HCT116 (cell line): ENCODE measurements at places on chromosomes 3 and 15.

DNA sequence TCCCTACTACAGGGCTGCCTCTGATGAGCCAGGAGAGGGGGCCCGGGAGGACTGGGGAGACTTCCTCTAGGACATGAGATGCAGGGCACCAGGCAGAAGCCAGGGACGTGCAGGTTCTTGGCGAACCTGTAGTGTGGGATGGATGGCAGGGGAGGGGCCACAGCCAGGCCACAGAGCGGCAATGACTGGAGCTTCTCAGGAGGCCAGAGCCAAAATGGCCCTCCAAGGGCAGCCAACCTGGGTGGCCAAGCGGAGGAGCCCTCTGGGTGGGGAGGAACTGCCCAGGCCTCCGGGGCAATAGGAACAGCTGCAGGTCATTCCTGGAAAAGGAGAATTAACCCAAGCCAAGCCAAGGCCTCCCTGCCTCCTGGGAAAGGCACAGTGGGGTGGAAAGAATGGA lies 224.5 kb downstream of the XXYLT1 start:
- DNase-seq: no peak

DNA sequence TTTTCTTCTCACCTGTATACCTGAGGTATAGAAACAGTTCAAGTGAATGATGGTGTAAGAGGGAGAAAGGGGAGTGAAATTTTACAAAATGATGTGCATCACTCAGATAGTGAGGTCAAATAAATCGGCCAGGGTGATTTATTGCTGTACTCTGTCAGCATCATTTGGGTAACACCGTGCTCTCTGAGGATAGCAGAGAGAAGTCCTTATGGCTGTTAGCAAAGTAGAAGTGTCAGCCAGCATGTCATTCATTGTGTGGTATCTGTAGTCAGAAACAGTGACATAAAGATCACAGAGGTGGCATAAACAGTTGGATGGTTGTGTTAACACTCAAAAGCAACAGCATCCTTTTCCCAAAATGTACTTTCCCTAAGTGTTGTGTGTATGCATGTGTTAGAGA lies 53.4 kb downstream of the PSMD6 start:
- DNase-seq: no peak

- DNase-seq: peak; percentile 69
Observed at GRCh38 chr3:184513276-184514170, 48.1 kb upstream of the EPHB3 start.

DNA sequence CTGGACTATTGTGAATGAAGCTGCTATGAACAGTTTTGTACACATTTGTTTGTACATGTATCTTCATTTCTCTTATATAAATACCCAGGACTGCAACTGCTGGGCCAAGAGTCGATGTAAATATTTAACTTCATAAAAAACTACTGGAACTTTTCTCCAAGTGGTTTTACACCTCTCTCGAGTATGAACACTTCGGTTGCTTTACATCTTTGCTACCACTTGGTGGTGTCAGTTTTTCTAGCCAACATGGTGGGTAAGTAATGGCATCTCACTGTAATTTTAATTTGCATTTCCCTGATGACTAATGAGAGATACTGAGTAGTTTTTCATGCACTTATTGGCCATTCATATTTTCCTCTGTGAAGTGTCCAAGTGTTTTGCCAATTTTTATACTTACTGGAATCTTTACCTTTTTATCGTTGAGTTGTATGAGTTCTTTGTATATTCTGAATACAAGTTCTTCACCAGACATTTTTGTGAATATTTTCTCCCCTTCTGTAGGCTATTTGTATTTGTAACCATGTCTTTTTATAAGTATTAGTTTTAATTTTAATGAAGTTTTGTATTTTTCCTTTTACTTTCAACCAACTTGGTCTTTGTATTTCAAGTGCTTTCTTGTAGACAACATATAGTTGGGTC lies 44.4 kb downstream of the PCOLCE2 start:
- peak; percentile 48 for DNase-seq
